ENCODE measurements at places on chromosomes 5 and 9. TPM values are rescaled to one million over a fixed set of nuclear protein-coding genes. Genes with fewer than 3 reads are reported as not detected.

- no peak for ATAC-seq
Observed at GRCh38 chr9:134379831-134380365, 53.6 kb downstream of the RXRA start.

Gene PCDHGA8
- total RNA-seq: 0.41 TPM

GRCh38 chr9:125494653-125494915, 212.4 kb downstream of the MAPKAP1 start:
- ATAC-seq: no peak

GRCh38 chr5:1054018-1054798, 45.6 kb downstream of the NKD2 start:
- ATAC-seq: no peak

DNA sequence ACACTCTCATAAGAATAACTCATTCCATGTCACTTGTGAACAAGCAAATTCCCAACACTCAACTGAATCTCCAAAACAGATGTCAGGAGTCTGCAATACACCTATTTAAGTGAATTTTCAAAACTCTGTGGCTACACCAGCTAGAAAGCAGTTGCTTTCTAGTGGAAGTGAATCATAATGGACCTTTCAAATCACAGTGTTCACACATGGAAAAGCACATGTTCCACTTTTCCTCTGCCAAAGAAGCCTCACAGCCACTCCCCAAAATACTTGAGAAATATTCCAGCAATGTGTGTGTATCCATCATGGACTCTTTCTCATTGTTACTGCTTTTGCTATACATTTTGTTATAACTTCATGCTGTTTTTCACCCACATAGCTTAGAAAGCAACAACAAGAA, 17.4 kb downstream of the MARCHF3 start:
- ATAC-seq: no peak

DNA sequence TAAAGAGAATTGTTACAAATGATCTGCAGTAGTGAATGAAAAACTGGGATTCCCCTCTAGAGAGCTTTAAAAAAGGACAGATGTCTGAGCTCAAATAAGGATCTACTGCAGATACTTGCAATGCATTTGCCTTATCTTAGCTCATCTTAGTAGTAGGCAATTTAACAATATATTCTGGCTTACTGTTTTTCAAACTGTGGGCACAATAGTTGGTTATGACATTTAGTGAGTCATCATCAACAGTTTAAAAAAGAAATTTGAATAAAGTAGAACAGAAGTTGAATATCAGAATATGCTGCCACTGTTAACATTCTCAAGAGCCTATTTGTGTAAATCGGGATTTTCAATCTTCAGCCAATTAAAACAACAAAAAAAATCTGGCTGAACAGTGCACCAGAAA, 6.7 kb upstream of the CAST start:
- ATAC-seq: no peak

- no peak for ATAC-seq
Observed at GRCh38 chr9:977838-978830, 1.7 kb downstream of the DMRT3 start.

DNA sequence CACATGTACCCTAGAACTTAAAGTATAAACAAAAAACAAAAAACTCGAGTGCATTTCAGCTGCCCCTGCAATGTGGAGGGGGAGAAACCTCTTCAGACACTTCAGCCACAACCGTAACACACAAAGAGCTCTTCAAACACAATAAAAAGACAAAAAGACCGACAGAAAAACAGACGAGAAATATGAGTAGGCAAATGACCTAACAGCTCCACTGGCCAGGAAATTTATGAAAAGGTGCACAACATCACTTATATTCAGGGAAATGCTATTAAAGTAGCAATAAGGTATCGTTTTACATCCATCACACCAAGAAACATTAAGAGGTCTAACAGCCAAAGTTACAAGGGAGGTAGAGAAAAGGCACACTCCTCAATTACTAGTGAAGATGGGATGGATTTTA, 6.2 kb downstream of the ZBED3 start:
- no peak for ATAC-seq

- no peak for ATAC-seq
Observed at GRCh38 chr9:34143116-34143515, 16.6 kb upstream of the DCAF12 start.

DNA sequence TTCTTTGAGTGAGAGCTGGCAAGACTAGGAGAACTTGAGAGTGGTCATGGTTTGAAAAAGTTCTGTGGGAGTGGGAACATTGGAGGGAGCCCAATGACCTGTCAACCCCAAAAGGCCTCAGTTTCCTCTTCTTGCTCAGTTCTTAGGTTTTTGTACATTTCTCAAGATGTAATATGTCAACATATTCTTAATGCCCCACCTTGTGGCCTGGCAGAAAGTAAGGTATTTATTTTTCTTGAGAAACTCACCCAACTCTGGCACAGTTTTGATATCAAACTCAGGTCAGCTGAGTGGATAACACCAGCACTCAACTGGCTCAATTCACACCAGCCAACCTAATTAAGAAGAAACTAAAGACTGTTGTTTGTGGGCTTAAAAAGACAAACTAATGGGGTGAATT, 123.0 kb upstream of the SLC27A6 start:
- ATAC-seq: no peak

Gene TRIP13
- total RNA-seq: 19.4 TPM

DNA sequence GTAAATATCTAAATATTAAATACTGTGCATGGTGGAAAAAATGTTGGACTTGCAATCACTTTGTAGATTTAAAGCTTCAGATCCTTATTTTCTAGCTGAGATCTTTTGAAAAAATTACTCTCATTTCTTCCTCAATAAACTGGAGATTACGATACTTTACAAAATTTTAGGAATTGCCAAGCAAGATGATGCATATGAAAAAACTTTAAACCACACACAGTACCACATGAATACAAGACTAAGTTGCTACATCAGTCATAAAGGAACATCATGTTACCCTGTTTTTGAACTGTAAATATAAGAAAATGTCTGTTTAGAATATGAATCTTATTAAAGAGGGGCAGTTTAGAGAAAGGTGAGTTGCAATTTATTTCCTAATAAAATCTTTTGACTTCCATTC, 703.6 kb upstream of the NUDT12 start:
- ATAC-seq: no peak

GRCh38 chr5:33276628-33276950, 164.2 kb upstream of the TARS1 start:
- ATAC-seq: no peak

Gene SLC4A9
- total RNA-seq: 0.89 TPM

- no peak for ATAC-seq
Observed at GRCh38 chr5:170809551-170809950, 26.0 kb downstream of the GABRP start.

GRCh38 chr9:79382044-79382443, 189.7 kb upstream of the TLE4 start:
- no peak for ATAC-seq

All from motor neuron (in vitro differentiated cells).